ENCODE measurements at places on chromosomes 6 and 20.

- no peak for DNase-seq
Observed at GRCh38 chr6:79173378-79173777, 61.1 kb downstream of the HMGN3 start.

- DNase-seq, result no peak
Observed at GRCh38 chr20:62212299-62212698, 7.8 kb downstream of the HRH3 start.

- DNase-seq, result no peak
Observed at GRCh38 chr6:156630613-156631302, 146.4 kb upstream of the ARID1B start.

DNA sequence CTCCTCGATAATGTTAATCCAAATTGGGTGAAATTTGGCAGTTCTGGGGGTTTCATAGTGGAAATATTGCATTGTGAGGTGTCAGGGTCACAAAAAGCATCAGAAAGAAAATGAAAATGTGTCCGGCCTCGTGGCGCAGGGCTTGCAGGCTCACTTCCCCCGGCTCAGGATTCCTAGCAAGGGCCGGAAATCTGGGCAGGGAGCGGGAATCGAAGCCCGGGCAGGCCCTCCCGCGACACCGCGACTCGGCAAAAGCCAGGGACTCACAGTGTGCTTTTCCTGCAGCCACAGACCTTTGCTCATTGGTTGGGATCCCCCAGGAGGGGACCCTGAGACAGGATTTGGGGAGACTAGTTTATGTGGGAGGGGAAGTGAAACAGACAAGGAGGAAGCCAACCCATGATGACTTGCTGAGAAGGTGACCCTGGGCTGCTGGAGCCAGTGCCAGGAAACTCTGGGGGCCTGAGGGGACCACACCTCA is 847 bp upstream of the CD93 start:
- DNase-seq, result no peak

- no peak for DNase-seq
Observed at GRCh38 chr6:32906539-32906938, 34.3 kb downstream of the HLA-DMB start.

DNA sequence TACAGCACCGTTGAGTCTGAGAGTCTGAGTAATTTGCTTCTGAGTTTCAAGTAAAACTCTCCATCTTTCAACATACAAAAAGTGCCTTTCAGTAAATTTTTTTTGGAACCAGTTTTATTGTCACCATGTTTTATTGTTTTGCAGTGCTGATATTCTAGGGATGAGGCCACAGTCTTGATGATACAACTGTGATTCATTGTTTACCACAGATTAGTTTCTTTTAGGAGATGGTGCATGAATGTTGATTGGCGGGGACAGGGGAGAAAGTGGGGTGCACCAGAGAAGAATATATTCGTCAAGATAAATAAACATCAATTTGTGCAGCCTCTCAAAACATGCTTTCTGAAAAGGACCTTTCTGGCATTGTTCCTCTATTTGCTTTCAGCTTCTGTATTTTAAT is 109.0 kb downstream of the MCHR2 start:
- no peak for DNase-seq

DNA sequence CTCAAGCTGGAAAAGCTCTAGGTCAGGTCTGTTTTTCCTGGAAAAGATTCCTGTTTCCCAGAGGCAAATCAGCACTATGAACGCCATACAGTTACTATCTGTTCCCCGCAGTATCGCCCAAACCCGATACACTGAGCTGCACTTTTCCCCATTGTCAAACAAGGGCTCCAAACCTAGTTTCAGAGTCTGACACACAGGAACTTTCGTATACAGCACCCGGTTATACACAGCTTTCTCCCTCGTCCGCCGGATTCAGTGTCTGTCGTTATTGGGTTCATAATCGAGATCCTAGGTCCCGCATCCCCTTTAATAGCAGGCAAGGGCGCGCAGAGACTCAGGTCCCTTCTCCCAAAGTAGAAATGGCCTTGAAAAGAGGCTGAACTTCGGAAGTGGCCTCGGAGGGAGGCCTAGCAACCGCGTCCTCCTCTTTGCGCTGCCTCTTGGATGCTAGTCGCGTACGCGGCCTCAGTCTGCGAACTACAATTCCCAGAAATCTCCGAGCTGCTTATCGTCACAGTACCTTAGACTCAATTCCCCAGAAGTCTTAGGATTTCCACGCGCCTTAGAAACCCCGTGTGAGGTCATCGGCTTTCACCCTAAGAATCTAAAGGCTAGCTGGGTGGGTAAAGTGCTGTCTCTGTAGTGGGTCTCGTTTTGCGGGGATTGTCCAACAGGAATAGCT is 34.2 kb downstream of the ZNF391 start:
- no peak for DNase-seq

- no peak for DNase-seq
Observed at GRCh38 chr20:884983-885952, 30.9 kb downstream of the ANGPT4 start.

GRCh38 chr6:44049989-44050871 is 77.0 kb downstream of the MRPL14 start:
- DNase-seq, result no peak

All from stimulated activated CD4-positive, alpha-beta T cell treated with anti-CD3 and anti-CD28 coated beads, Interleukin-4, amount 100 ng/mL, for 48 hours (primary cell).